ENCODE measurements at places on chromosomes 6 and 20.

- no peak for DNase-seq
- H3K36me3 ChIP-seq, result no peaks in the 10 kb centered on the region
- peaks cover 2% of the 10 kb centered on the region for H3K27me3 ChIP-seq
These were observed 21.2 kb downstream of the SNRPB start for GRCh38 chr20:2449386-2449785.

- no peaks in the 10 kb centered on the region for H3K4me1 ChIP-seq
- H3K4me3 ChIP-seq, result no peak overlapping the region
- H3K36me3 ChIP-seq, result no peaks in the 10 kb centered on the region
- no peaks in the 10 kb centered on the region for H3K27me3 ChIP-seq
These were observed 199.5 kb downstream of the ADGRB3 start for GRCh38 chr6:68834551-68834950.

DNA sequence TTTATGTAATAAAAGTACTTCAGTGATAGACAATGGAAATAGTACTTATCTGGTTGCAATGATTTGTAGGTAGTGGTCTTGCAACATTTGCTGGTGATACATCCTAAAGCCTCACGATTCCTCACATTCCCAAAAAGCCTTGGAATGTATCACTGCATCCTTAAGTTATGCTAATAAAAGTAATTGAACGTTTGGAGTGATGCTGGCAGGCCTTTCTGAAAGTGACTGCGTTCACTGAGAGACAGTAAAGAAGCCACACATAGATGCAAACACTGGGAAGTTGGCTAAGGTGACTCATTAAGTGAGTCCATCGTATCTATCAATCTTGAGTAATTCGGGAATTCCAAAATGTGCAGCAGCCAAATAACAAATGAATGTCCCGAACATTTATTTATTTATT is 444.1 kb upstream of the SOX4 start:
- no peak overlapping the region for H3K4me3 ChIP-seq
- no peaks in the 10 kb centered on the region for H3K4me1 ChIP-seq
- H3K36me3 ChIP-seq, result no peaks in the 10 kb centered on the region
- no peak for DNase-seq

GRCh38 chr6:150273457-150274309 is 95.1 kb upstream of the IYD start:
- no peaks in the 10 kb centered on the region for H3K36me3 ChIP-seq
- DNase-seq, result no peak
- no peak overlapping the region for H3K4me3 ChIP-seq
- no peaks in the 10 kb centered on the region for H3K4me1 ChIP-seq

DNA sequence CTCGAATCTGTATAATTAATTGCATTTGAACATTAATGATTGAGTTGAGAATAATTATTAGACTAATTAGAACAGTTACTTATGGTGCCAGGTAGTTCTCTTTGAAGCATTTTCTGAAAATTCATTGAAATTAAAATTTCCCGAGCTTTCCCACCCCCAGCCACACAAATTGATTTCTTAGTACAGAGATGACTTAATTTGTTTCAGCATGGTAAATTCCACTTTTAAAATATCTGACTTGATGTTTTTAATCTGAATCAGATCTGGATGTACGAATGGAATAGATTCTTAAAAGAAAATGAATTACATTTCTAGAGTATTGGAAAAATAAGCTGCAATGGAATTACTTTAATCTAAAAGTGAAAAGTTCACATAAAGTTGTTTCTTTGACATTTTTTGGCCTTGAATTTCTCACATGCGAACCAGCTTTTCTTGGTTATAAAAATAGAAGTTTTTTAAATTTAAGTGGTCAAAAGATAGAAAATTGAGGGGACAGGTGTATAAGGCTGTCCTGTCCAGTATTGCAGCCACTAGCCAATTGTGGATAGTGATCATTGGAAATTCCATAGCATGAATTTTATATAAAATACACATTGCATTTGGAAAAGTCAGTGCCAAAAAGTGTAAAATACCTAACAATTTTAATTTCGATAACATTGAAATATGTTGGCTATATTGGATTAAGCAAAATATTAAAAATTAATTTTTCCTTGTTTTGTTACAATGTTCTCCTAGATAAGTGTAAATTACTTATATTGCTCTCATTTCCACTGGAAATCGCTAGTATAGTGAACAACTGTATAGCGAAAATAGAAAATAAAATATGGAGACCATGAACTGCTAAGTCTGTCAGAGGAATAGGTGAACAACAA is 102.9 kb downstream of the OR2B2 start:
- peak overlapping the region; percentile 99 for H3K27ac ChIP-seq
- H3K36me3 ChIP-seq, result no peaks in the 10 kb centered on the region
- no peak for DNase-seq

DNA sequence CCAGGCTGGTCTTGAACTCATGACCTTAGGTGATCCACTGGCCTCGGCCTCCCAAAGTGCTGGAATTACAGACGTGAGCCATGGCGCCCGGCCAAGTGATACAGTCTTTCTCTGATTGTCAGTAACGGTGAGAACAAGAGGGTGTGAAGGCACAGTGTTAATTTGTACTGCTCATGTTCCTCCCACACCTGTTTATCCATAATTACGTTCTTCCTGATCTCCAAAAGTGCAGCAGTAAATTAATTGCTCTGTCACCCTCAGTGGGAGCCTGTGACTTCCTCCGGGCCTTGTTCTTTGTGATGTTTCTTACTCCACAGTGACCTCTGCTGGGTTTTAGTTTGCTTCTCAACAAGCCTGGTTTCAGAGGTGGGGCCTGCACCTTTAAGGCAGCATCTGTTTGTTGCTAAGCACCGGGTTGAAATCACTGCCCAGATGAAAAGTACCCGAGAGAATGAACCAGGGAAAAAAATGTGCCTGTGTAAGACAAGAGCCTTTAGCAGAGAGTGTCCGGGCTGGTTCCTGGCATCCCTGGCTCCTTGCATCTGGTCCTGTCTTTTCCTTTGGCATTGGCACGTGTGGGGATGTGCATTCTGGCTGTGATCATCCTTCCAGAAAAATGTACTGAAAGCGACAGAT is 89.1 kb upstream of the CLDN20 start:
- DNase-seq, result peak; percentile 68
- H3K36me3 ChIP-seq, result peaks cover 7% of the 10 kb centered on the region
- no peak overlapping the region for H3K4me3 ChIP-seq
- H3K4me1 ChIP-seq, result no peaks in the 10 kb centered on the region
- H3K27ac ChIP-seq, result no peak overlapping the region

DNA sequence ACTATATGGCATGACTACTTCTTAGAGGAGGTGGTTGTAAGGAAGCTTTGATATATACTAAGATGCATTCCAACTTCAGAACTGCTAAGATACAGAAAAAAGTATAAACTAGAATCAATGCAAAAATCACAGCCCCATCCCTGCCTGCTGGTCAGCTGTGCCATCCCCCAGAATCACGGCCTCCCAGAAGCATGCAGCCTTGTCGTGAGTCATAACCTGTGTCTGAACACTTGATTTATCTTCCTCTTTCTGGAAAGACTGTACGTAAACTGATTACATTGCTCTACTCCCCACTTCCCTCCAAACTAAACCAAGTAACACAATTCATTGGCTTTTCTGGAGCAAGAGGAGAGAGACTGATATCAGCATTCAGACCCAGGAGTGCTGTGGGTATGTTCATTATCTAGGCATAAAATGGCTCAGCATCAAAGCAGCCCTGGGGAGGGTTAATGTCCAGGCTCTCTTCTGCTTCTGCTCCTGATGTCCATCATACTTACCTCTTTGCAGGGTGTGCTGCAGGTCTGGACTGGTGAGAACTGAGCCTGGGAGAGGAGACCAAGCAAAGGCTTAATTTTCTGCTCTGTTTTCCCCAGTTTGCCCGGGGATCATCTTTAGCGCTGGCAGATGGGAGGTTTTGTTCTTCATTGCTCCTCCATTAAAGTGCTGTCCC is 18.4 kb downstream of the SCP2D1 start:
- no peaks in the 10 kb centered on the region for H3K36me3 ChIP-seq
- no peaks in the 10 kb centered on the region for H3K27me3 ChIP-seq
- H3K4me3 ChIP-seq, result no peak overlapping the region
- peaks cover 3% of the 10 kb centered on the region for H3K4me1 ChIP-seq
- no peak for DNase-seq
- H3K27ac ChIP-seq, result peak overlapping the region; percentile 36

GRCh38 chr6:21733311-21733710 is 139.8 kb downstream of the SOX4 start:
- H3K36me3 ChIP-seq, result no peaks in the 10 kb centered on the region
- H3K4me3 ChIP-seq, result no peak overlapping the region
- no peaks in the 10 kb centered on the region for H3K27me3 ChIP-seq
- H3K4me1 ChIP-seq, result no peaks in the 10 kb centered on the region
- no peak overlapping the region for H3K27ac ChIP-seq

GRCh38 chr20:23142162-23143050 is 56.3 kb upstream of the CD93 start:
- H3K27ac ChIP-seq, result no peak overlapping the region
- H3K4me1 ChIP-seq, result no peaks in the 10 kb centered on the region
- DNase-seq, result no peak
- H3K4me3 ChIP-seq, result no peak overlapping the region

- no peaks in the 10 kb centered on the region for H3K4me1 ChIP-seq
- no peak overlapping the region for H3K27ac ChIP-seq
- peaks cover 50% of the 10 kb centered on the region for H3K27me3 ChIP-seq
- DNase-seq, result no peak
- no peaks in the 10 kb centered on the region for H3K36me3 ChIP-seq
- H3K4me3 ChIP-seq, result no peak overlapping the region
These were observed 165.6 kb downstream of the TRIM27 start for GRCh38 chr6:28758046-28758817.

DNA sequence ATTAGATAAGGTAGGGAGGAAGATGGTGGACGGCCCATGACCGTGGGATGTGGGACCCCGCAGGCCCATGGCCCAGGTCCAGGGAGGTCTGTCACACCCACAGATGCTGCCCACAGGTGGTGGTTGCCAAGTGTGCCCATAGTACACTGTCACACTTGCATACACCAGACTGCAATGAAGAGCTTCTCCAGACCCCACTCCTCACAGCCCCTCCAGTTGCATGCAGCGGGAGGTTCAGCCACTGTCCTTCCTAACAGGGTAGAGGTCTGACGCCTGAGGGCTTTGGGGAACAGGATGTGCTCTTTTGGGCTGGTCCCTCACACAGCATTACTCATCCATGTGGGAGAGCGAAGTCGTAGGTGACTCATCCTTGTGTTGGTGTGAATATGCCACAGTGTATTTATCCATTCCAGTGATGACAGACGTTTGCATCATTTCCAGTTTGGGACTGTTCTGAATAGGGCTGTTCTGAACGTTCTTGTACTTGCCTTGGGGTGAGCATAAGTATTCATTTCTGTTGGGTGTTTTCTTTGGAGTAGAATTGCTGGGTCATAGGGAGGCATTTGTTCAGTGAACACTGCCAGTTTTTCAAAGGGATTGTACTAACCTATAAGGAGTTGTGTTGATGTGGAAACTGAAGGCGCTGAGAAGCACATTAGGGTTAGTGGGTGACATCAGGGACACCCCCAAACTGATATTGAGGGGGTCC is 10.1 kb upstream of the PYGB start:
- H3K27me3 ChIP-seq, result no peaks in the 10 kb centered on the region
- no peak overlapping the region for H3K27ac ChIP-seq
- H3K4me3 ChIP-seq, result no peak overlapping the region

DNA sequence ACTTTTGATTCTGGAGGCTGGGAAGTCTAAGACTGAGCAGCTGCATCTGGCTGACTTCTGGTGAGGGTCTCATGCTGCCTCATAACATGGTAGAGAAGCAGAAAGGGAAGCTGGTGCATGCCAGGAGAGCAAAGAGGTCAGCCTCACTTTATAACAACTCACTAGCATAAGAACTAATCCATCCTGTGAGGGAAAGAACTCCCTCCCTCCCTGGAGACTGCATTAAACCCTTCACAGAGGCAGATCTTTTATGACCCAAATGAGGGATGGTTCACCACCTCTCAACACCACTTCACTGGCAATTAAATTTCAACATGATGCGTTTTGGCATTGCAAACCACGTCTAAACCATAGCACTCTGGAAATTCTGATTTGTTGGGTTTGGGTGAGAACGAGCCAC is 33.9 kb downstream of the STXBP5 start:
- H3K4me1 ChIP-seq, result no peaks in the 10 kb centered on the region
- no peak overlapping the region for H3K27ac ChIP-seq
- no peak overlapping the region for H3K4me3 ChIP-seq
- H3K36me3 ChIP-seq, result peaks cover 9% of the 10 kb centered on the region

- no peaks in the 10 kb centered on the region for H3K27me3 ChIP-seq
- H3K36me3 ChIP-seq, result no peaks in the 10 kb centered on the region
- H3K4me3 ChIP-seq, result no peak overlapping the region
- H3K27ac ChIP-seq, result no peak overlapping the region
- DNase-seq, result no peak
- H3K4me1 ChIP-seq, result no peaks in the 10 kb centered on the region
These were observed 215.5 kb downstream of the LRFN2 start for GRCh38 chr6:40371621-40372020.

Measured in large intestine (tissue), 12 donors.